PC-3 (cell line): ENCODE measurements at places on chromosomes 2 and 18. TPM values are rescaled to one million over a fixed set of nuclear protein-coding genes. Genes with fewer than 3 reads are reported as not detected.
A peak's percentile ranks its signal among the peaks of the same experiment; 100 is the strongest.

GRCh38 chr2:80153151-80153550, 151.4 kb downstream of the LRRTM1 start:
- DNase-seq, result no peak

DNA sequence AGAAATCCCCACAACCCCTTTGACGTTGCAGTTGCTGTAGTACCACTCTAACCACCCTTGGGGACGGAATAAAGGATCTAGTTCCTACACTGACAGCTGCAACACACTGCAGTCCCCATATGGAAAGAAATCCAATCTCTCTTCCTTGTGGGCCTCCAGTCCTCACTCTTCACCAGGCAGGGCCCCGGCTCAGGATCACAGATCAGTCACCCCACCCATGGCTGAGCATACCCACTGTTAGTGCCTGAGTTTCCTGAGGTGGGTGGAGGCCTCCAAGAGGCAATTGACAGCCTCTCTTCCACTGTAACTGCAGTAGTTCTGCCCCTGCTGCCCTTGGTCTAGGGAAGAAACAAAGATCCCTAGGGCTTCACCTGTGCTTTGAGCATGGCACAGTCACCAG, 670.0 kb upstream of the CDH2 start:
- DNase-seq, result no peak

DNA sequence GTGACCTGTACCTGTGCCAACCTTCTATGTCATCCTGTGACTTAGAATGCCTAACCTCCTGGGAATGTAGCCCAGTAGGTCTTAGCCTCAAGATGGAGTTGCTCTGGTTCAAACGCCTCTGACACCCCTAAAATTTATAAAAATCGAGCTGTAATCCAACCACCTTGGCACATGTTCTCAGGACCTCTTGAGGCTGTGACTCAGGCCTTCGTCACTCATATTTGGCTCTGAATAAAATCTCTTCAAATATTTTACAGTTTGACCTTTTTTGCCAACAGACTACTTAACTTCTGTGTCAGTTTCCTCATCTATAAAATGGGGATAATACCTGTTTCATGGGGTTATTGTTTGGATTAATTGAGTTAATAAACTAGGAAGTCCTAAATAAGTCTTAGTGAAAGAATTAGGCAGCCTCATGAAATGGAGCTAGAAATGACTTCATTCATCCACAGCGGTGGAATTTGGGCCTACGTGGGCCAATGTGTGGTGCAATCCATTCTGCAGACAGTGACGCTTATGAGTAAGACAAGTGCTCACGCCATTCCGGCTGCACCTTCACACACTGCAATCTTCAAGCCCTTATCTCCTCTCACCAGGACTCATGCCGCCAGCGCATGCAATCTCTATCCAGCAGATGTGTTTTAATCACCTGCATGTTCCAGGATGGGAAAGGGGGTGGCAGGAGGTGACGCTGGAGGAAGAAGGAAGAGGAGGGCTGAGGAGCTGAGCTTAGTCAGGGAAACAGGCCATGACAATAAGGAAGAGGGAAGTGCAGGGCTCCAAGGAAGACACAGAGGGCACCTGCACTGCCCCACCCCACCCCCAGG, 2.0 kb upstream of the UBE2F start:
- DNase-seq, result peak; percentile 88

GRCh38 chr18:25365242-25365641, 13.3 kb upstream of the ZNF521 start:
- no peak for DNase-seq

DNA sequence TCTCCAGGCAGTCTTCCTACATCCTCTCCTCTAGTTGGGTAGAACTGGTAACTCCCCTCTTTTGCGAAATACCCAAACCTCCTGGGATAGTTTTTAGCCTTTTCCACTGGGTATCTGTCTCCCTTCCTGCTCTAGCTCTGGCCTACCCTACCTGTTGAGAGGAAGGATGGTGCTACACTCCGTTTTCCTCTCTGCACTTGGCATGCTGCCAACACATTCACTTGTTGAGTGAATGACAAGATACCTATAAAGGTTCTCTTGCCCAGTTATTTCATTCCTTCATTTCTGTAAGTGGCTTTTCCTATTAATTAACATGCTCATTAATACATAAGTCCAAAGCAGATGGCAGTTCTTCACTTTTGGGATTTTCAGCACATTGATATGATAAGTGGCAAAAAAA, 293.8 kb downstream of the CNTNAP5 start:
- DNase-seq, result no peak

DNA sequence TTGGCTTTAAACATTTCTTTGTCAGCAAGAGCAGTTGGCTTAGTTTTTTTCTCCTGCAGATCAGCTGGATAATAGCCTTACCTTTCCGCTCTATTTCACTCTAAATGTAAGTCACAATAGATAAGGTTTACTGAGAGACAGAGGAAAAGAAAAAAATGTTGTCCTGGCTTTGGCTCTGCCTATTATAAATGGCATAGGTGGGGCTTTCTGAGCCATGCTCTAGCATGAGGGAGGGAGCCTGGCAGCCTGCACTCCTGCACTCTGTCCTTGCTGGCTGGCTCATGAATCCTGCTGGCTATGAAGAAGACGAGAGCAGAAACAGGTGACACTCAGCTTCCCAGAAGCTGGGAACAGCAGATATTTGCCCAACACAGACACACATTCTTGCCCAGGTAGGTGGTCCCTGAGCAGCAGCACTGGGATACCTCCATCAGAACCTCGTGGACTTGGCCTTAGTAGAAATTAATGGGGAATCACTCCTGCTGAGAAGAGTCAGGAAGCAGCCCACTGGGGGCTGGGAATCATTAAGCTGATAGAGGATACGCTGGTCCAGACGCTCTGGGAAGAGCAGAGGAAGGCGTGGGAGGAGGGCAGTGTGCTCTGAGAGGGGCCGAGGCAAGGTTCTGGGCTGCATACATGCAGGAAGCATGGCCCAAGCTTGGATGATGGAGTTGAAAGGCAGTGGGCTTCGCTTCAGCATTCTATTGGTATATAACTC, 514.4 kb upstream of the HS6ST1 start:
- DNase-seq, result no peak

DNA sequence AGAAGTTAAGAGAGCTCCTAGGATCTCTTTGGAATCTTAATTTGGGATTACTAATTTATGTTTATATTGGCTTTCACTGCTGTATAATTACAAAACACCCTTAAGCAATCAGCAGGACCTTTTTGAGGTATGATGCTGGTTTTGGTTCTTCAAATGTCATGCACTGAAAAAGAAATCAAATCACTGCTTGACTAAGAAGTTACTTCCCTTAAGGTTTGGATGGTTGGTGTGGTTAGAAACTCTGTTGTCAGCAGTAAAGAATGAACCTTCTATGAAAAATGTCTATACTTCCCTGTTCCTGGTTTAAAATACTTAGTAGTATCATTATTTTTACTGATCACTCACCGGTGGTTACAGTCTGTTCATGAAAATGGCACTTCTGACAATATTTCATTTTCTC, 5.5 kb downstream of the COLEC12 start:
- no peak for DNase-seq

The MAP3K19 gene
- not detected in 2 replicates for total RNA-seq

The SIX3 gene
- 0.07 TPM in 1 of 2 replicates, not detected in the other for total RNA-seq

The NT5DC4 gene
- 0.04 TPM in 1 of 2 replicates, not detected in the other for total RNA-seq

The STK36 gene
- total RNA-seq, result 32.9 and 48.2 TPM in 2 replicates

The MSH6 gene
- total RNA-seq, result 45.5 and 84.9 TPM in 2 replicates
